ENCODE measurements at places on chromosomes 1 and 21.
A peak's percentile ranks its signal among the peaks of the same experiment; 100 is the strongest.

GRCh38 chr1:147804942-147805723, 44.7 kb upstream of the GJA5 start:
- DNase-seq: no peak

GRCh38 chr1:116075990-116076389, 35.2 kb upstream of the MAB21L3 start:
- no peak for DNase-seq

- peak; percentile 46 for DNase-seq
Measured at GRCh38 chr1:214281720-214282629, 1.0 kb downstream of the SMYD2 start.

DNA sequence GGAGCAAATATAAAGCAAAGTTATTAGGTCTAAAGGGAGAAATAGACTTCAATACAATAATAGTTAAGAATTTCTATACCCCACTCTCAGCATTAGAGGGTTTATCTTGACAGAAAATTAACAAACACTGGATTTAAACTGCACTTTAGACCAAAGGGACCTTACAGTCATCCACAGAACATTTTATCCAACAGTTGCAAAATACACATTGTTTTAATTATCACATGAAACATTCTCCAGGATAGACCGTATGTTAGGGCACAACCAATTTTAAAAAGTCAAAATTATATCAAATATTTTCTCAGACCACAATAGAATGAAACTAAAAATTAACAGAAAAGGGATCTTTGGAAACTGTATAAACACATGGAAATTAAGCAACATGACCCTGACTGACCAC, 384.5 kb upstream of the C1orf87 start:
- DNase-seq: no peak

GRCh38 chr1:182702826-182703524, 18.6 kb upstream of the RGS8 start:
- DNase-seq: no peak

- DNase-seq: no peak
Measured at GRCh38 chr1:111920221-111921024, 69.0 kb downstream of the KCND3 start.

DNA sequence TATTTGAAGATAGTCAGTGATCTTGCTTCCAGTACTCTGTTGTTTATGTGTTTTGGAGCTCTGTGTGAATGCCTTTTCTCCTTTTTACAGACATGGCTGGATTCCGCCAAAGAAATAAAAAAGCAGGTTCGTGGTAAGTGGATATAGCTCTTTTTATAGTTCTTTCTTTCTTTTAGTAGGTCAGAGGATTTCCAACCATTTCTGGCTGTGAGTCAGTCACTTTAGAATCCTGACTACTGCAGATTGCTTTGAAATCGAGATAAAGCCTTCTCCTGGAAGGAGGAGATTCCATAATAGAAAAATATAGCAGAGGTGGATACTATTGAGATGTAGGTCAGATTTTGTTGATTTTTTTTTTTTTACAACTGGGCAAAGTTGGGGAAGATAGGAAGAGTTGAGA, 97.4 kb downstream of the EPB41 start:
- no peak for DNase-seq

- no peak for DNase-seq
Measured at GRCh38 chr21:43853851-43854772, 10.9 kb upstream of the AGPAT3 start.

DNA sequence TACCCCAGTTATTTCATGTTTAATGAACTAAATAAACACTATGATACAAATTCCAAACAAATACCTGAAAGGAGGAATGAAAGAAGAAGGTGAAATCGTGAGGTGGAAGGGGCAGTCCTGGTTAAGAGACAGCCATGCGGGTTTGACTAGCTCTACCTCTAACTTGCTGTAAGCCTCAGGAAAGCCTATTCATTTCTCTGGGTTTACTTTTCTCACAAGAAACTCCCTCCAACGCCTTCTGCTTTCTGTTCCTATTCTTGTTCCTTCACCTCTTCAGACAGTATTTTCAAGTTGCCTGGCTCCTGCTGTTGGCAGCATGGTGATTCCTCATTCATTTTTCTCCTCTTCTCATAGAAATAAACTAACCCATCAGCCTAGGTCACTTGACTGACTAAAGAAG, 92.4 kb downstream of the NTPCR start:
- DNase-seq: no peak

GRCh38 chr1:41464885-41465284, 19.6 kb downstream of the EDN2 start:
- no peak for DNase-seq

- DNase-seq: no peak
Measured at GRCh38 chr1:31642366-31642765, 2.3 kb downstream of the PEF1 start.
